Activated CD4-positive, alpha-beta T cell treated with anti-CD3 and anti-CD28 coated beads, Interleukin-2, amount 50 U/mL, for 1 hour (primary cell): ENCODE measurements at places on chromosomes 4 and X.

DNA sequence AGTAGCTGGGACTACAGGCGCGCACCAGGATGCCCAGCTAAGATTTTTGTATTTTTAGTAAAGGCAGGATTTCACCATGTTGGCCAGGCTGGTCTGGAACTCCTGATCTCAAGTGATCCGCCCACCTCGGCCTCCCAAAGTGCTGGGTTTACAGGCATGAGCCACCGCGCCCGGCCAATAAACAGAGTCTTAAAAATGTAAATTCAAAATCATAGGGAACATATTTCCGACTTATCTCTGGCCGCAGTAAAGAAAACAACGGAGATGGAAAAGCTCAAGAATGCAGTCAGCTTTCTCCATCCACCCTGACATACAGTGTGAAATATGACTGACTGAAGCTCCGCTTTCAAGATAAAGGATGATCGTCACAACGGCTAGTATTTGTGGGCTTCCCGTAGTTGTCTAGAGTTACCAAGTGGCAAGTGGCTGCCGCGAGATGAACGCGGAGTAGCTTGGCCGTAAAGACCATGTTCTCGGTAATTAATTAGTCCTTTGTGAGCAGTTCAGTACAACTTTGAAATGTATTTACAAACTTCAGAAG is 495.1 kb upstream of the FAT1 start:
- DNase-seq: no peak

DNA sequence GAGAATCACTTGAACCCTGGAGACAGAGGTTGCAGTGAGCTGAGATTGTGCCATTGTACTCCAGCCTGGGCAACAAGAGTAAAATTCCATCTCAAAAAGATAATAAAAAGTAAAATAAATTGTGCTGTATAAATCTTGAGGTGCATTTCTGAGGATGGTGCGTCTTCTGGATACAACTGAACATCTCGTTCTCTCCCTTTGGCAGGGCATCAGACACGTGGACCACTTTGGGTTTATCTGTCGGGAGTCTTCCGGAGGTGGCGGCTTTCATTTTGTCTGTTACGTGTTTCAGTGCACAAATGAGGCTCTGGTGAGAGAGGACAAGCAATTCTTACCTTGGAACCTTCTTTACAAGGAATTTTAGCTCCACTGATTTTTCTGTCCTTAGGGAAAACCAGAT is 60.2 kb downstream of the PTTG2 start:
- DNase-seq: no peak

DNA sequence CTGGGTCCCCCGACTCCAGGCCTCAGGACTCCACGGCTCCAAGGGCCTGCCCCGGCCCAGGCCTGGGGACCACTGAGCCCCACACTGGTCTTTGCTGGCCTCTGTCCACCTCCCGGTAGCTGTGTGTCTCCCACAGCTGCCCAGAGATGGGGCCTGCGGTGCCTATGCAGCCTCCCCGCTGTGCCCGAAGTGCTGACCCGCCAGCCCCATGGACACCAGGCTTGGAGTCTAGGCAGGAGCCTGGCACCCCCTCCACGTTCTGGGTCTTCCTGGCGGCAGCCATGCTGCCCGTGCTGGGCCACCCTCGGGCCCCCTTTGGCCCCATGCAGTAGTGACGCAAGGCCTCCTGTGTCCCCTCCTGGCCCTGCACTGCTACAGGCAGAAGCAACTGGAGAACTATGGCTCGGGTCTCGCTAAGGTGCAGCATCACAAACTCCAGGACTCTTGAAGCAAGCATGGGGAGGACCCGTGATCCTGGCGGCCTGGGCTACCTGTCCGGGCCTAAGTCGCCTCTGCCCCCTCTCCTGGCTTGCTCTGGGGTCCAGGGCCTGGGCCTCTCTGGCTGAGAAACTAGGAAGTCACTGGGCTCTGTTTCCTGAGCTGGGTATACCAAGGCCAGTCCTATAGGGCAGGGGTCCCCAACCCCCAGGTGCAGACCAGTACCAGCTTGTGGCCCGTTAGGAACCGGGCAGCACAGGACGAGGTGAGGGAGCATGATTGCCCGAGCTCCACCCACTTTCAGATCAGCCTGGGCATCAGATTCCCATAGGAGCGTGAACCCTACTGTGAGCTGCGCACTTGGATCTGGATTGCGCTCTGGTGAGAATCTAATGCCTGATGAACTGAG is 917 bp downstream of the MYL5 start:
- DNase-seq: no peak

- DNase-seq: no peak
Observed at GRCh38 chr4:70936200-70936787, 34.1 kb downstream of the MOB1B start.

DNA sequence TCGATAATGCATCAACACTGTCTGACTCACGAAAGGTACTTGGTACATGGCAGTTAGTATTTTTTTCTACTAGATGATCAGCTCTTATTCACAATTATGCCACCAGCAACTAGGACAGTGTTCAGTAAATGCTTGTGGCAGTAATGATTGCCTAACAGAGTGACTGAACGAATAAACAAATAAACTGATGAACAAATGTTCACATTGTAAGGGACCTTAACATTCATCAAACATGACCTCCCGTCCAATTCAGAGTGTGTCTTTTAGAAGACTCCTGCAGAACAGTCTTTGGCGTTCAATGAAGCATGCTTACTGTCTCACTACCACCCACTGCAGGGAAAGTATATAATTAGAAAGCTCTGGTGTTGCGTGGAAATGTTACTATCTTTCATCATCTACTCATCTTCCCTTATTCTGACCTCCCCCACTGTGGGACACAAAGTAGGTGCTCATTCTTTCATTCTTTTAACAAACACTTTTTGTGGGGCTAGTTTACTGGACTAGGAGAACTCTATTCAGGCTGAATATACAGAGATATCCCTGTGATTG is 319.3 kb downstream of the RAB28 start:
- no peak for DNase-seq

- DNase-seq: no peak
Observed at GRCh38 chrX:120759685-120760084, 116.0 kb downstream of the CT47B1 start.

DNA sequence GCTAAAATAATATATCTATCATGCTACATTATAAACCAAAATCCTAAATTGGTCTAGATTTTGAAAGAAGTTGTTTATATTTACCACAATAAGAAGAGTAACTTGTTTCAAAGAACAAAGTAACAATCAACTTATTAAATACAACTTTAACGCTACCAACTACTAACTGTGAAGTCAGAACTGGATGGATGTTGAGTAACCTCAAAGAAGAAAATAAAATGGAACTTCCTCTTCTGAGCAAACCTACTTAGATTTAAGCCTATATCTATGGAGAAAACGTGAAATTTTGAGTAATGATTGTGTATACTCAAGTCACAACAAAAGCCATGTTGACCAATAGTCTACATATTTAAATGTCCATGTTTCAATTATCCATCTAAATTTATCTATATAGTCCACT is 25.7 kb downstream of the SH3RF1 start:
- DNase-seq: no peak

GRCh38 chr4:5045097-5045496 is 6.2 kb upstream of the STK32B start:
- DNase-seq: no peak

DNA sequence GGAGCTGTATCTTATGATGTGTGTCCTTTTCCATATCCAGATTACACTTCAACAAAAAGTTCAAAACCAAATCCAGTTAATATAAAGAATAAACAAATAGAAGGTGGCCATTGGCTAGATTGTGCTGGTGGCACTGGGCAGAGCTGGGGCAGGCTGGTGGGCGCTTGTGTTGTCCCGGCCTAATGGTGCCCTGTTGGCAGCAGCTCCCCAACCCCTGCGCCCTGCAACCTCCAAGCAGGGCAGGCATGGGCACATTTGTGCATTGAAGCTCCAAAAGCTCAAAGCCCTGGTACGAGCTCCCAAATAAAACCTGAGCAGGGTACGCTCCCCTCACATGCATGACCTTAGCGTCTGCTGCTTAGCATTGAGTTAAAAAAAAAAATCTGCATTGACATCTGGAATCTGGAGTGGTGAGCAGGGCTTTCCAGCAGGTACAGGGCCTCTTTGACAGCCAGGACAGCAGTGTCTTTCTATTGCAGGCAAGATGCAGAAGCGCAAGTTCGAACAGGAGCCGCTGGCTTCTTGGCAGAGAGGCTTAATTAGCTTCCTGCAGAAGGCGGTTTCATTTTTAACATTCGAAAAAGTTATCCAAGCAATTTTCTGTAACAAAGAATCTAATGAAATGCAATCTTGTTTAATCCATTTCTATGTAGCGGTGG is 25.9 kb upstream of the NYX start:
- no peak for DNase-seq

GRCh38 chr4:84035568-84035967 is 463.5 kb downstream of the NKX6-1 start:
- DNase-seq: no peak

DNA sequence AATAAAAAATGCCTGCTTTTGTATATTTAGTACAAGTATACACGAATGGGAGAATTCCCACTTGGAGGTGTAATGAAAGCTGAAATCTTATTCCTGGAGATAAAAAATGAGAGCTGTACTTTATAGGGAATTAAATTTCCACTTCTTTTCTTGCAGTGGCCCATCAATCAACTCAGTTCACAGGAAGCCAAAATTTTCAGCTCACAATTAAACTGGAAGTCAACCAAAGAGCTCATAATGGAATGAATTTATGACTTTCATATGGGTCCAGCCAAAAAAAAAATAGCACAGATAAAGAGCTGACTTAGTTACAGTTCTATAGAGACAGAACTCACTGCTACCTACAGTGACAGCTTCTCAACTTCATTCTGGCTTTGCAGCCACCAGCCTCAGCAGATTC is 115.2 kb upstream of the TBC1D9 start:
- DNase-seq: no peak

DNA sequence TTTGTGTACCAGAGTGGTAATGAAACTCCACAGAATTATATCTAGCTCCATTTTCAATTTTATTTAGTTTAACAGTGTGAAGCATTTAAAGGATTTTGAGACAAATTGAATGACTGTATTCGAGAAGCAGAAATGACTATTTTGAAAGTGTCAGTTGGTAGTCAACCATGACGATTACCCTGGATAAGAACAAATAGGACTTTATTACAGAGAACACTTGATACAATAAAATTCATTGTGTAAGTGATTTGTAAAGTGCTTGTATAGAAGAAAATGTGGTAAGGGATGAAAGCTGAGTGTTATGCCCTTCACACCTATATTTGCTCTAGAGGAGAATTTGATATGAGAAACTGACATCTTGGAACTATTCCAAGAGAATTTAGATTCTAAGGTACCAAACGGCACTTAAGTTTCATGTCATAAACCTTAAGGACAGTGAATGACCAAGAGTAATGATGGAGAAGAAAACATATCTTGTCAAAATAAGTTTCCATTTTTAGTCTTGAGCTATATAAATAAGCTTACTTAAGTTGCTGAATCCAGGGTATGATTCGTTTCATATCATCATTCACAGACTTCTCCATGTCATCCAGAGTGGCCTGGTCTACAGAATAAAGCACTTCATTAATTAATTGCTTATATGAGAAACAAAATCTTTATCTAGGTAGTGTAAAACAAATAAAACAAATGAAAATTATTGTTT is 34.6 kb downstream of the MED14 start:
- DNase-seq: no peak

DNA sequence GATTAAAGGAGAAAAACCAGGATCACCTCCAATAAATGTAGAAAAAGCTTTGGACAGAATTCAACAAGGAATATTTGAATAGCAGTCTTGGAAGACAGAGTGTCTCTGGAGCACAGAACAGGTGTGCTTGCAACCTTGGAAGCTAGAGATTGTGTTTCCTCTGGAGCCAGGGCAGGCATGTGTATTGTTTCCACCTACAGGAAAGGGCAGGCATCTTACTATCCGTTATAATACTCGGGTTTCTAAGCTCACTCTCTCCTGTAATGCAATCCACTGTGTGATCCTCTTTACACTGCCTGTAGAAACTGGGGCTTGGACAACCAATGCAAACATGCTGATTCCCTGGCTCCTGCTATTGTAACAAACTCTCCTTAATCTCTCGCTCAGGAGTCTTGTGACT is 14.4 kb downstream of the CCDC110 start:
- no peak for DNase-seq

- no peak for DNase-seq
Observed at GRCh38 chr4:112288455-112288854, 2.8 kb upstream of the TIFA start.
